ENCODE measurements at places on chromosomes 12 and 14. TPM values are rescaled to one million over a fixed set of nuclear protein-coding genes. Genes with fewer than 3 reads are reported as not detected.

The MYBPC1 gene
- 0.39 TPM for polyA plus RNA-seq

The NEUROD4 gene
- polyA plus RNA-seq: not detected

The GNB3 gene
- 13.0 TPM for polyA plus RNA-seq

The P2RX2 gene
- polyA plus RNA-seq: 1.6 TPM

The OTX2 gene
- polyA plus RNA-seq: not detected

The KCNK13 gene
- polyA plus RNA-seq: 0.15 TPM

The ULK1 gene
- polyA plus RNA-seq: 34.0 TPM

The PTGES3 gene
- 319 TPM for polyA plus RNA-seq

The AGAP2 gene
- 1.9 TPM for polyA plus RNA-seq

The KRT75 gene
- polyA plus RNA-seq: not detected

The MORN3 gene
- polyA plus RNA-seq: 1.8 TPM

The TCL1A gene
- polyA plus RNA-seq: 0.50 TPM

The NKX2-8 gene
- not detected for polyA plus RNA-seq

The LHX5 gene
- polyA plus RNA-seq: not detected

The MON2 gene
- polyA plus RNA-seq: 69.8 TPM

The PIP4K2C gene
- polyA plus RNA-seq: 37.9 TPM

- DNase-seq: no peak
Measured at GRCh38 chr14:53836551-53836950, 120.1 kb downstream of the BMP4 start.

DNA sequence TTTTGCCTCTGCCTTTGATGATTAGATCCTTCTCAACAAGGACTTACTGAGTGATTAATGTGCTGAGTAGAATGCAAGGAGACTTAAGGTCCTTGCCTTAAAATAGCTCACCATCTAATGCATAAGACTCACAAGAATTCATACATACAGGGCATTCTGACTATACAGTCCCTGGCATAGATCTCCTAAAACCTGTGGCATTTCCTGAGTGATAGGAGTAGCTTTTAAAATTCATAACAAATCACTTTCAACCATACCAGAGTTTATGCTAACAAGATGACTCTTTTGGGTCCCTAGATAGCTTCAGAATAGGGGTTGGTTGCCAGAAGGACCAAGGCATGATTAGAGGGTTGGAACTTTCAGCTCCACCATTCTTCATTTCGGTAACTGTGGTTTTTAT is 48.8 kb downstream of the STXBP6 start:
- DNase-seq: no peak

DNA sequence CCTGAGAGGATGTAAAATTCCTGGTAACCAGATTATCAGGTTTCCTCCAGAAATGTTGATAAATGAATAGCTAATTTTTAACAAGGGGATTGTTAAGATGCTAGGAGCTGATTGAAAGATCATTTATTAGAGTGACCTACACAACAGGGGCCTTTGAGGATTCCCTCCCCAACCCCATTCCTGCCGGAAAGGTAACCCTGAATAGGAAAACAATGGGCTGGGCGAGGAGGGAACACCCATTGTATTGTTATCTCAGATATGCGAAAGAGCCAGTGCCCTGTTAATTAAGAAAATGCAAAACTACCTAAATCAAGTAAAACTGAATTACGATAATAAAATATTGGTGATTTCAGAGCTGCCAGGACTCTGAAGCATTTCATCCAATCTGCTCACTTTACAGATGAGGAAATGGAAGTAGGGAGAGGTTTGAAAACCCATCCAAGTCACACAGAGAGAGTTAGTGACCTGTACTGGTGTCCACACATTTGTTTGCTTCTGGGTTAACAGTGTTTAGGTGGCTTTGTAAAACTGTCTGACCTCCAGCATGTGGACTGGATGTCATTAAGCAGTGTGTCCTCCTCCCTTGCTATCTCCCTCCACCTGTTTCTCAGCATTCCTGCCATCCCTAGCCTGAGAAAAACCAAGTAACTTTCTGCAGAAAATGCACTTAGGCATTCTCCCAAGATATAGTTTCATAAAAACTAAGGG is 214.8 kb downstream of the TTC6 start:
- no peak for DNase-seq

- no peak for DNase-seq
Measured at GRCh38 chr14:83133981-83134645, 1600.5 kb upstream of the SEL1L start.

DNA sequence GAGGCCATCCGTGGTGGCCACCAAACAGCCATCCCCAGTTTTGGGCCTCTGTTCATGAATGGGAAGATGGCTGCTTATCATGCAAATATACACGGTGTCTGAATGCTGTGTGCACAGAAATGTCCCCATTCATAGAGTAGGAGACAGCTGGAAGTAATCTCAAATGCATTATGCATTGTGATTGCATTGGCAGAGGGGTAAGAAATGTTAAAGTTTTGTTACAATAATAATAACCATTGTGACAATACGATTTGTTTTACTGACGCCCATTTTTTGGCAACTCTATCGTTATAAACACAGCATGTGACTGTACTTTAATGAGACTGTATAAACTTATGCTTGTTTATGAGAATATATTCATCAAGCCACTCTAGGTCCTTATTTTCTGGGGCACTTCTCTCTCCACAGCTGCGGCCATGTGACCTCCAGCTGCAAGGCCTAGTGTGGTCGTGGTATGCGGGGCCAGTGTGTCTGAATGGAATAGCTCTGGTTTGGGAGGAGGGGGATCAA is 474.3 kb downstream of the VRK1 start:
- DNase-seq: no peak

DNA sequence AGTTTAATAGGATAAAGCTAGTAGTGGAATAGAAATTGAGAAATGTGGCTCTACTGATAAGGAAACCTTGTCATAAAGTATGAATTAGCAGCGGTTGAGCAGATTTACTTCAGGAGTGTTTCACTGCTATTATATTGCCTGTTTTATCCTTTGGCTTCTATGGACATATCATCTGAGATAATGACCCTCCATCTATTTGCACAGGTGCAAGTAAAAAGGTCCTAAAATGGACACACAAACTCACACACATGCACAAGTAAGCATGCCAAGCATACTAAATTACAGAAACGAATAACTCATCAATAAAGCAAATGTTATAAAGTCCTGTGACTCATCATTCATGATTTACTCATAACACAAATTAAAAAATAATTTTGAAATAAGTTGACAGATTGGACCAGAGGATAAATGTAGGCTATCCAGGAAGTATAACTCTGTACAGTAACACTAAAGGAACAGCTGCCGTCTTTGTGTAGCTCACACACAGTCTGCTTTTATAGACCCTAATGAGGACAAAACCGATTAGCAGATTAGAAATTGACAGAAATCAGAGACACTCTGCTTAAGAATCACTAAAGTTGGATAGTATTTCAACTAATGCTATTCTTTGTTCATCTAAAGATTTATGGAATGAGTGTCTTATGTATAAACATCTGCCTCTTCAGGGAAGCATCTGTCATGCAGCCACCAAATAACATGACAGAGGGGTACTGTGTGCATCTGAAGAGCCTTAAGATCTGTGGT is 73.9 kb downstream of the SYT1 start:
- DNase-seq: no peak

DNA sequence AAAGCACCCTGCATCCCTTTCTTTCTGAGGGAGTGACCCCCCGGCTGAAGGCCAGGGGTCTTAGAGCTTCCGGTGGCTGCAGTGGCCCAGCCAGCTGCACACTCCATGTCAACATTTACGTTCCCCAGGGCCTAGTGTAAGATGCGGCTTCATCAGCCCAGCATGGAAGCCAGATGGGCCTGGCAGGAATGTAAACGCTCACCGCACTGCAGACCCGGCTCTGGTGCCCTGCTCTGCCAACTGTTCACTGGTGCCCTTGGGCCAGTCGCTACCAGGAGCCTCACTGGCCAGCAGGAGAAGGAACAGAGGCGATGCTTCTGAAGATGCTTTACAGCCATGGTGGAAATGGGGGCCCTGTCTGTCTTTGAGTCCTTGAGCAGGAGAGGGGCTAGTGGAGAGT is 8.6 kb upstream of the TMEM119 start:
- no peak for DNase-seq

- DNase-seq: peak; percentile 9
Measured at GRCh38 chr12:4353785-4354208, 25.7 kb downstream of the FGF23 start.

- DNase-seq: peak; percentile 61
Measured at GRCh38 chr12:124457287-124458219, 109.9 kb downstream of the NCOR2 start.

DNA sequence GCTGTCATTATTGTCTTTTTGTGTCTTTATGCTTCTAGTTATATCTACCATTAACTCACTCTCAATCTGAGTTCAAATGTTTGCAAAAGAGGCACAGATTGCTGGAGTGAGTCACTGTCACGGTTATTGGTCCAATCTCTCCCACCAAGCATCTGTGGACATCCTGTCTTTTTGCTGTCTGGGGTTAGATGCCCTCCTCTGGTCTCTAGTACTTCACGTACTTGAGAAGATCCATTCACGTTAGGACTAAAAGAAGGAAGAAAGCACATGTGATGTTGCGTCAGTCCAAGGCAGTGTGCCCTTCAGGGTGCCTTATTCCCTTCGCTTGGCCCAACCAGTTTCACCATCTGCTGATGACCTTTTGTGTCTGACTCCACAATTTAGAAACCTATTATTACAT is 72.3 kb upstream of the STXBP6 start:
- DNase-seq: no peak

- no peak for DNase-seq
Measured at GRCh38 chr12:89890161-89890560, 181.5 kb upstream of the ATP2B1 start.

GRCh38 chr12:96070670-96071279 is 35.4 kb upstream of the LTA4H start:
- no peak for DNase-seq

- DNase-seq: no peak
Measured at GRCh38 chr12:112798048-112798760, 6.7 kb downstream of the RPH3A start.

DNA sequence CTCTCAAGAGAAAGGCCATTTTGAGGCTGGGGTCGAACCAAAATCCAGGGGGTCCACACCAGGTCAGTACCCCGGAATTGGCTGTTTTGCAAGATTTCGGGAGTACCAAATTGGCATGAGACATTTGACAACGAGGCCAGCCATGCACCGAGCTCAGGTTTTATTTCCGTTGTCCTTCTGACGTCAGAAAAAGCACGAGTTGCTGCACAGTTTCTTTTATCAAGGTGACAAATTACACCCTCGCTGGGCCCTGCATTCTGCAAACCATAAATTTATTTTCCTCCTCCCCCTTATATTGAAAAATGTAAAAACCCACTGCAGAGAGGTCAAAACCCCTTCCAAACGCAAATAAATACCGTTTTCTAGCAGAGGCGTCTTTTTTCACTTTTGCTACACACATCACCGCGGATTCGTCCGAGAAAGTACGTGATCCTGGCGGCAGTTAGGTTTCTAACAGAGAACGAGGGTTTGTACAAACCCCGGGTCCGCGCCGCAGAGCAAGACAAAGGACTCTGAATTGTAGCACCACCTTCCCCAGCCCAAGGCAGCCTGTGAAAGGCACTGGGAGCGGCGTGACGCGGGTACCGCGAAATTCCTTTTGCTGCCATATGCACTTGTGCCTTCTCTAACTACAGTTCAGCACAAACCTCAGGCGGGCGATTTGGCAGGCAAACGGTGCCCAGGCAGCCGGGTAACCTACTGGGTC is 1.8 kb downstream of the SLC38A1 start:
- DNase-seq: peak; percentile 58

- no peak for DNase-seq
Measured at GRCh38 chr14:52089218-52089617, 20.4 kb upstream of the NID2 start.

GRCh38 chr14:52148371-52148770 is 79.5 kb upstream of the NID2 start:
- no peak for DNase-seq

GRCh38 chr12:56299308-56299852 is 750 bp downstream of the CS start:
- DNase-seq: peak; percentile 16

DNA sequence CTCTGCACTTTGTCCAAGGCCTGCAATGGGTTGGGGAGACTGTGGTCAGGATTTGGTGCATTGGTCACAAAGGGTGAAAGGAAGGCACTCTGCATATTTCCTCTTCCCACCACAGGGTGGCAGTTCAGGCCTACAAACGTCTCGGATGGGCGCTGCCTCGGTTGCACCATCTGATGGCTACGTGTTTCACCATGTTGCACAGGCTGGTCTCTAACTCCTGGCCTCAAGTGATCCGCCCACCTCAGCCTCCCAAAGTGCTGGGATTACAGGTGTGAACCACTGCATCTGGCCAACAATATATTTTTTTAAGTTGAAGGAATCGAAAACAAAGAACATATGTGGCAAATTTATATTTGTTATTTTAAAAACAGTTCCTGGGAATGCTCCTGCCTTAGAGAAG is 35.1 kb downstream of the TMBIM6 start:
- DNase-seq: peak; percentile 48

- no peak for DNase-seq
Measured at GRCh38 chr12:100474617-100475016, 951 bp downstream of the NR1H4 start.

DNA sequence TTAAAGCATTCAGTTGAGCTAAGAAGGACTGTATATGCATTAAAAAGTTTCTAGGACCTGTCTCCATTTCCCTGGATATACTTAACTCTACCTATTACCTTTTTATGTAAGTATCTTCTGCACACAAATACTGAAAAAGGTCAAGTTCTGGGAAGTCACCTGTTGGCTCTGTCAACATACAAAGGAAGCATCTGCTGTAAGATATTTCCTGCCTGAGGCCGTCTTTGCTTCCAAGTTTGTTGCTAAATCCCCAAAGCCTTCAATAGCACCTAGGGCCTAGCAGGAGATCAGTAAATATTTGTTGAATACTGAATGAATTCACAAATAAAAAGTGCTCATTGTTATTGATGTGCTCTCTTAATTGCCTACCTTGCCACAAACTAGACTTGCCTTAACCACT is 188.4 kb downstream of the DUSP6 start:
- DNase-seq: no peak

DNA sequence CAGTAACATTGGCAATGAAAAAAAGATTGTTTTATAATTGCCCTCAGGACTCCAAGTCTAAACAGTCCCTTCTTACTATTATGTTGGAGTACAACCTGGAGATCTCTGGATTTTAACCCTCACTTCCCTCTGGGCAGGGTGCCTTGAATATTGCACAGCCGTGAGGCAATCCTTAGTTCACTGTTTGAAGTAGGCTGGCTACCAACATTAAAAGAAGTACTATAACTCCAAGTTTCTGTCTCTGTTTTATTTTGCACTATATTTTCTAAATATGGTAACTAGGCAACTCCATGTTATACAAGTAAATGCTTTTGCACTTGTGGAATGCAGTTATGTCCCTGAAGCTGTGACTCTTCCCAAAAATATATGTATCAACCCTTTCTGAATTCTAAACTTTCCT is 490.7 kb downstream of the EGLN3 start:
- no peak for DNase-seq
